ENCODE measurements at places on chromosomes 6 and 20. TPM values are rescaled to one million over a fixed set of nuclear protein-coding genes. Genes with fewer than 3 reads are reported as not detected.
A peak's percentile ranks its signal among the peaks of the same experiment; 100 is the strongest.

Gene SENP6
- total RNA-seq = 68.3 TPM

GRCh38 chr20:58677079-58677604 is 15.5 kb upstream of the NPEPL1 start:
- no peak overlapping the region for H3K27ac ChIP-seq
- peaks cover 5% of the 10 kb centered on the region for H3K4me1 ChIP-seq
- no peak for ATAC-seq
- peaks cover 87% of the 10 kb centered on the region for H3K36me3 ChIP-seq

- no peaks in the 10 kb centered on the region for H3K27me3 ChIP-seq
- H3K4me3 ChIP-seq = no peak overlapping the region
- H3K4me1 ChIP-seq = no peaks in the 10 kb centered on the region
- no peaks in the 10 kb centered on the region for H3K36me3 ChIP-seq
Measured at GRCh38 chr20:11003341-11003740, 329.5 kb upstream of the JAG1 start.

- H3K27me3 ChIP-seq = no peaks in the 10 kb centered on the region
- ATAC-seq = no peak
- H3K4me3 ChIP-seq = no peak overlapping the region
Measured at GRCh38 chr6:150711061-150711460, 111.4 kb downstream of the PLEKHG1 start.

DNA sequence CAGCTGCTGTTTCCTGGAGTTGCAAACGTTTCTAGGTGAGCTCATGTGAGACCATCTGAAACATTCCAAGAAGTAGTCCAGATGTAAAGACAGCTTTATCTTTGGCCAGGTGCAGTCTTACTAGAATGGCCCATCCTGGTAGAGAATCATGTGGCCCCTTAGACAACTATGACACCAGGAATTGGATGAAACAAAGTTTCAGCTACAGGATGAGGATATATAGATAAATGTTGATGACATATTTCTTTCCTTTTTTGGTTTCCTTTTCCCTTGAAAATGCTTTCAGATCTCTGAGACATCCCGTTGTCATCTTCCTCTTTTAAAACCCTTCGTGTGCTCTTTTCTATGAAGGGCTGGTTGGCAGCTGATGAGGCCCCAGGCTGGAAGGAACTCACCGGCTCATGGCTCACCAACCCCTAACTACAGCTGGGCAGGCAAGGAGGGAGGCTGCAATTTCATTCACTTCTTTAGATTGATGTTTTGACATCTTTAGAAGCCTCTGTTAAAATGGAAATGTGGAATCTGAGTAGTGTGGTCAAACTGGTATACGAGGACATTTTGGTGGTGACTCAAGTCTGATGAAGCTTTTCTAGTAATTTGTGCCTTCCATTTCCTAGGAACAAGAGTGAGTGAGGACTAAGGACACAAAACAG is 167.9 kb upstream of the TNFAIP3 start:
- peaks cover 31% of the 10 kb centered on the region for H3K4me1 ChIP-seq
- H3K27ac ChIP-seq = peak overlapping the region; percentile 85
- peak; percentile 76 for ATAC-seq
- H3K4me3 ChIP-seq = peak overlapping the region; percentile 71

DNA sequence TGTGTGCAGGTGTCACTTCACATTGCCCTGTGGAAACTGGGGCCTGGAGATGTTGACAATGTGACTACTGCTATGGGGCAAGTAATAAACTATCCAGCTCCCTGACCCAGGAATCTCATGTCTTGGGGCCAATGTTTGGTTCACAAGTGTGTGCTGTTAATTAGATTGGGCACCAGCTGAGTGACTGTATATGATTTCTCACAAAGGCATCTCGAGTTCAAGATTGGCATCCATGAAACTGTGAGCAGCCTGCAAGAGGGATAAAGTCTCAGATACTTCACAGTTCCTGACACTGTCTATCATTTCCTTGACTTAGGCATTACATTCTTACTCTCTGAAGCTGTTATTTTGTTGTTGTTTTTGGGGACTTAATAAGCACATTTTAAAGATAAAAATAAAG is 264.0 kb downstream of the PRKN start:
- ATAC-seq = no peak
- H3K4me1 ChIP-seq = peaks cover 3% of the 10 kb centered on the region
- H3K27ac ChIP-seq = no peak overlapping the region

- H3K27ac ChIP-seq = no peak overlapping the region
- no peaks in the 10 kb centered on the region for H3K4me1 ChIP-seq
- ATAC-seq = no peak
- H3K27me3 ChIP-seq = peaks cover 4% of the 10 kb centered on the region
- no peak overlapping the region for H3K4me3 ChIP-seq
- no peaks in the 10 kb centered on the region for H3K36me3 ChIP-seq
Measured at GRCh38 chr6:125076482-125076742, 77.2 kb upstream of the TPD52L1 start.

- peaks cover 23% of the 10 kb centered on the region for H3K4me1 ChIP-seq
- peak overlapping the region; percentile 4 for H3K4me3 ChIP-seq
- H3K27me3 ChIP-seq = no peaks in the 10 kb centered on the region
- H3K27ac ChIP-seq = no peak overlapping the region
Measured at GRCh38 chr6:33860706-33861474, 57.1 kb upstream of the MLN start.

All from activated T-helper 17 cell treated with anti-CD3 and anti-CD28 coated beads, Interleukin-2, amount 50 U/mL, for 72 hours (primary cell).